Fibroblast of the conjunctiva (primary cell): ENCODE measurements at places on chromosomes 5 and 9.

GRCh38 chr5:57316798-57317327 is 143.0 kb downstream of the GPBP1 start:
- DNase-seq = peak; percentile 73

DNA sequence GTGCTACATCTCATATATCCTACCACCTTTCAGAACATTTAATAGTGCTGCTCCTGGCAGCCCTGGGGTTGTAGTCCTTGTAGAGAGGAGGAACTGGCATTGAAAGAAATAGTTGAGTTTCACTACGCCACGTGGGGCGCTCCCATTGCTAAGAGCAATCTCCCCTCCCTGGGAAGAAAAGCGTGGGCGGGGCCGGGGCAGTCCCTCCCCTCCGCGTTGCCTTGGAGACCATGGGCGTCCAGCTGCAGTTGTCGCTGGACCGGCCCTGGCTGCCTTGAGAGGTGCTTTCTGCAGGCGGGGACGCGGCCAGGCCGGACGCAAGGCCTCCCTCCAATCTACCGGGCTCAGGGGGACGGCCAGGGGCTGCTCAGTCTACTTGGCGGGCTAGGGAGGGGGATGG is 368 bp upstream of the CCDC180 start:
- peak; percentile 51 for DNase-seq

- DNase-seq = peak; percentile 57
Observed at GRCh38 chr5:149310947-149311658, 34.2 kb upstream of the GRPEL2 start.

DNA sequence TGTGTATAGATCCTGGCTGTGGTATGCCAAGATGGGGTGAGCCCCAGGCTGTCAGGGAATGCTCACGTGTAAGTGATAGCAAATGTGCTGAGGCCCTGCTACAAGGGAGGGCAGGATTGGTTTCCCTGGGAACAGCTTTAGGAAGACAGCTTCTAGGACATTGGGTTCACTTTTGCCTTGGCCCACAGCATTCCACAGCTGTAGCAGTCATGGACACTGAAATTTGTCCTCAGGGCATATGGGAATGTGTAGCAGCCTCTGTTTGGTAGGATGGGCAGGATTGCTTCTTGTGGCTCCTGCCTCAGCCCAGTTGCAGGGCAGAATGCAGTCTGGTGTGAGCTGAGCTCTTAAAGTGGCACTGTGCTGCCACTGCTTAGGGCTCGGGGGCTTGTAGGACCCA is 1061.7 kb upstream of the WWC1 start:
- no peak for DNase-seq

DNA sequence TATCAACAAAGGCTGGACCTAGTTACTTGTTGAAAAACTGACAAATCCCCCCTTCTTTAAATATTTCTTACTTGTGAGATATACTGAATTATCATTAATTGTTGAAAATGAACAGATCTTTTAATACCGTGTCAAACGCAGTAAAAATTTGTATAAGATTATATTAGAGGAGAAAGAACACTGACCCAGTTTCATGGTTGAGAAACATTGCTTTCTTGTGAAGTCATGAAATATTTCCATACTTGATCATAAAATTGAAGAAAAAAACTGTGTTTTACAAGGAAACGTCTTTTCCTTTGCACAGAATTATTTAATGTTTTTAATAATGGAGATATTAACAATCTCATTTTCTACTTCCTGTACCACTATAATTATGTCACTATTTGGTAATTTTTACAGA is 45.8 kb downstream of the MOCS2 start:
- no peak for DNase-seq

- DNase-seq = no peak
Observed at GRCh38 chr5:132772291-132773070, 4.6 kb downstream of the SEPTIN8 start.

DNA sequence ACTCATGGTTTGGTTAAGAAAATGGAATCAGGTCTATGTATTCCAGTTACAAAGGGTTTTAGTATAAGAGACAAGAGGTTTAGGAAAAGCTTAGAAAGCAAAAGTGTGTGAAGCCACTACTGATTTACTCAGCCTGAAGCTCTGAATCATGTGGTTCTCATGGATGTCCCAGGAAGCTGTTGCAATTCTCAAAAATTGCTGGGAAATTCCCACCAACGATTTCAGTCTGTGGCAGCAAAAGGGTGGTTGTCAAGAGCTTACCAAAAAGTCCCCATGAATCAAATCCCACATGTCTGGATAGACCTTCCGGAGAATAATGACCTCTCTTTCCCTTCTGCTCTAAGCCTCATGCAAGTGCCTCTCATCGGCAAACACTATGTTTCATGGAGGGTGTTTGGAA is 929.9 kb downstream of the TLE4 start:
- DNase-seq = no peak

DNA sequence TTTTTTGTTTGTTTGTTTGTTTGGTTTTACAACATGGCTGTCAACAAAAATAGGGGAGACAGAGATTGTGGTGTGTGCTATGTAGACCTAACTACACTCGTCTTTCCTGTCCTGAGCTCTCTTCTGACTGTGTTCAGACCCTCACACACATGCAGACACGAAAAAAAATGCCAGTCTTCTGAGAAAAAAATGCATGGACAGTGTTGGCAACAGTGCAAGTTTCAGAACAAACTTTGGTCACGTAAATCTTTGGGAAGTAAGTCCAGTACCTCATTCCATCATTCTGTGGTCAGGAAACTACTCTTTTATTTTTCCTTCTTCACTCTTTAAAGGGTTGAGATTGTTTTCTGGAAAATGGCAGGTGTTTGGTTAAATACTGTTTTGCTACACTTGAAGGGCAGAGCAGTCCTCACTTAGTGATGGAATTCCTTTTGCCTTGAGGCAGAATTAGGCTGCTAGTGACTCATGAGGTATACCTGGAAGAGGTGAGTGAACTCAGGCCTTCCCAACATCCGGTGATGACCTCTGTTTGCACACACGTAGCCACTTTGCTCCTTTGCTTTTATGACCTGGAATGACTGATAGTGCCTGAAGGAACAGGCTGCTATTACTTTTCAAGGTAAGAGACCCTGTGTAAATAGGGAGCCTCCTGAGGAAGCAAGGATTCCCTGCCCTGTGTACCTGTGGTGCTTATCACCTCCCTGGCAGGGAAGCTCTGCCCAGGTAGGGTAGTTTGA is 81.6 kb upstream of the TNFAIP8 start:
- no peak for DNase-seq

GRCh38 chr5:69364850-69365249 is 4.5 kb downstream of the AK6 start:
- no peak for DNase-seq

- DNase-seq = no peak
Observed at GRCh38 chr5:175711472-175712312, 53.8 kb downstream of the HRH2 start.

DNA sequence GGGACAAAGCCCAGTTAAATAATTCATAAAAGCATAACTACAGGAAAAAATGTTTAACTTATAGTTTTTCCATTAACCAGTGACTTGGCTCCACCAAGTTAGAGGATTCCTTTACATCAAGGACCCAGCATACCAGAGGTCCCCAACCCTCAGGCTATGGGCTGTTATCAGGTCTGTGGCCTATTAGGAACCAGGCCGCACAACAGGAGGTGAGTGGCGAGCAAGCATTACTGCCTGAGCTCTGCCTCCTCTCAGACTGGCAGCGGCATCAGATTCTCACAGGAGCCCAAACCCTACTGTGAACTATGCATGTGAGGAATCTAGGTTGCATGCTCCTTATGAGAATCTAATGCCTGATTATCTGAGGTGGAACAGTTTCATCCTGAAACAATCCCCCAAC is 303.1 kb downstream of the ELAVL2 start:
- no peak for DNase-seq

DNA sequence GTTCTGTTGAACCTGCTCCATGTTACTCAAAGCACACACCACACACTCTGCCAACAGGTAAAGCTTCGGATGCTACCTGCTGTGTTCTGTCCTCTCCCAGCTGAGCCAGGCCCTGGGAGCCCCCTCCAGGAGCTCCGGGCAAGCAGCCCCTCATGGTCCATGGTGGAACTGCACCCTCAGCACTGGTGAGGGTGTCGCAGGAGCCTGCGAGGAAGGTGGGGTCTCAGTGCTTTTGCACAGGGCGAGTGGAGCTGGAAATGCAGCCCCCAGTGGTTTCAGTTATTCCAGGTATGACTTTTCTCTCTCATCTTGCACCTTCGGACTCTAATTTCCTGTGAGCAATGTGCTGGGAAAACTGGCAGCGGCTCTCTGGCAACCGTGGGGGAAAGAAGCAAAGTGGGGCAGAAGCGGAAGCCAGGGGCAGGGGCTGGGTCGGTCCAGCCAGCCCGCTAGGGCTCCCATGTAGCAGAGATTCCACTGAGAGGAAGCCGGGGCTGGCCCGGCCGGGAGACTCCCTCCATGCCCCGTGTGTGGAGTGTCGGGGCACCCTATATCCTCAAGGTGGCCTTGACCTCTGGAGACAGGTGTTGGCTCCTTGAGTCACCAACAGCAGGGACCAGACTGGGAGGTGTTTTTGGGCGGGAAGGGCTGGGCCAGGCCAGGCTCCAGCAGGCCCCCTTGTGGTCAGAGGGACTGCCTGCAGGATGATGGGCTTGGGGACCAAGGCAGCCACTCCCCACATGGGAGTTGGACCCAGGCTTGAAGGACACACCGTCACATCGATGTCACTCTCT is 75.6 kb upstream of the PRSS3 start:
- no peak for DNase-seq

DNA sequence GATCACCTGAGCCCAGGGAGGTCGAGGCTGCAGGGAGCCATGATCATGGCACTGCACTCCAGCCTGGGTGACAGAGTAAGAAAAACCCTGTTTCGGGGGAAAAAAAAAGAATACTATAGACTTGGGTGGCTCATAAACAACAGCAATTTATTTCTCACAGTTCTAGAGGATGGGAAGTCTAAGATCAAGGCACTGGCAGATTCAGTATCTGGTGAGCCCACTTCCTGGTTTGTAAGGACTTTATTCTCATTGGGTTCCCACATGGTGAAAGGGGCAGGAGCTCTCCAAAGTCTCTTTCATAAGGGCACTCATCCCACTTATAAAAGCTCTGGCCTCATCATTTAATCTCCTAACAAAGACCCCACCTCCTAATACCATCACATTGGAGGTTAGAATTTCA is 8.7 kb downstream of the HINT1 start:
- no peak for DNase-seq

DNA sequence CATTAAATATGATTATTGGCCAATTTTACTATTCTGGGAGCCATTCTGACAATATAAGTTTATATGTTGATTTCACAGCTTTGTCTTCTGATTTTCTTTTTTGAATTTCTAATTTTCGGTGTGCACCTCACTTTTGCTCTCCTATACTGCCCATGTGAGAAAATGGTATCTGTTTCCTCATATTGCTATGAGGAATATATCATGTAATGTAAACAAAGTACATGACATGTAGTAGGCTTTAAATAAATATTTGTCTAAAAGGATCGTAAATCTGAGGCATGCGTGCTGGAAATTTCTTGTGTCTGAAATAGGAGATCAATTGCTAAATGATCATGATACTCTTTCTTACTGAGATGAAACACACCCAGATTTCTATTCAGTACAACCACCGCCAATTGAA is 119.9 kb downstream of the ZDHHC21 start:
- DNase-seq = no peak

- DNase-seq = no peak
Observed at GRCh38 chr5:89053547-89053946, 170.6 kb upstream of the MEF2C start.

- no peak for DNase-seq
Observed at GRCh38 chr9:134957165-134957944, 39.6 kb upstream of the FCN1 start.

- DNase-seq = no peak
Observed at GRCh38 chr5:123537845-123538244, 25.9 kb downstream of the CSNK1G3 start.

- no peak for DNase-seq
Observed at GRCh38 chr9:5652821-5653220, 23.9 kb downstream of the RIC1 start.

- DNase-seq = no peak
Observed at GRCh38 chr5:88713818-88714217, 169.2 kb downstream of the MEF2C start.

- no peak for DNase-seq
Observed at GRCh38 chr9:16754662-16755061, 115.8 kb downstream of the BNC2 start.

DNA sequence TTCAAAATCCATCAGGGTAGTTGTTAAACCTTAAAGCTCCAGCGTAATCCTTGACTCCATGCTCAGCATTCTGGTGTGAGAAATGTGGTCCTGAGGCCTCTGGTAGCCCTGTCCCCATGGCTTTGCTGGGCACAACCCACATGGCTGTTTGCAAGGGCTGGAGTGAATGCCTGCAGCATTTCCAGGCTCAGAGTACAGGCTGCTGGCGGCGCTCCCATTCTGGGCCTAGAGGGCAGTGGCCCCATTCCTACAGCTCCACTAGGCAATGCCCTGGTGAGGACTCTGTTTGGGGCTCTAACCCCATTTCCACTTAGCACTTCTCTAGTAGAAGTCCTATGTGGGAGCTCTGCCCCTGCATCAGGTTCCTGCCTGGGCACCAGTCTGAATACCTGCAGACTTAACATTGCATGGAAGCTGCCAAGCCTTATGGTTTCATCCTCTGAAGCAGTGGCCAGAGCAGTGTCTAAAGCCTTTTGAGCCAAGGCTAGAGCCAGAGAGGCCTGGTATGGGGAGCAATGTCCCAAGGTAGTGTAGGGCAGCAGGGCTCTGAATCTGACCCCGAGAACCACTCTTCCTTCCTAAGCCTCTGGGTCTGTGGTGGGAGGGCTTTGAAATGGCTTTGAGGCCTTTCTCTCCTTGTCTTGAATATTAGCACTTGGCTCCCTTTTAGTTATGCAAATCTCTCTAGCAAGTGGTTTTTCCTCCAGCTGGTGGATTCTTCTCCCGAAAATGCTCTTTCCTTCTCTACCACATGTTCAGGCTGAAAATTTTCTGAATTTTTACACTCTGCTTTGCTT is 5.8 kb upstream of the ALDH1A1 start:
- DNase-seq = no peak

GRCh38 chr9:119137479-119137878 is 231.8 kb downstream of the BRINP1 start:
- DNase-seq = no peak

DNA sequence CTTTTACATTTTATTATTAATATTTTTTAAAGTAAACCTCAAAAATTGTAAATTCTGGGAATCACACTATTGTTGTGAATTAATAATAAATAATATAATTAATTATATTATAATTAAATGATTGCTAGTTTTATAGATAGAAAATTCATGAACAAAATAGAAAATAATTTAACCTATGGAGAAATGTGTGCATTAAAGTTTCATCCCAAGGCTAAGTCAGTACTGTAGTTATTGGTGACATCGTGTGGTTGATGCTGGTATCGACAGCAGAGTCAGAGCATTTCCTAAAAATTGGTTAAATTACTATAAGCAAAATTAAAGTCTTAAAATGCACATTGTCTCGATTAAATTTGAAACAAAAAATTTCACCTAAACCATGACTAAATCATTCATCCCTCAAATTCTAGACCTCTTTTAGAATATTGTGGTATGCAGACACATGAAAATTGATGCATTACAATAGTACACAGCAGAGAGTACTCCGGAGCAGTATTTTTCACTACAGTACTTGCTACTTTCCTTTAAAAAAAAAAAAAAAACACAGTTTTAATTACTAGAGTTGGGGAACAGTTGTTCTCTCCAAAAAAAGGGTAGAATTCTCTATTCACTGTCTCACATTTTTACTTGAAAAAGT is 73.9 kb downstream of the RORB start:
- peak; percentile 21 for DNase-seq
